ENCODE measurements at places on chromosomes 6 and 20.
A peak's percentile ranks its signal among the peaks of the same experiment; 100 is the strongest.

DNA sequence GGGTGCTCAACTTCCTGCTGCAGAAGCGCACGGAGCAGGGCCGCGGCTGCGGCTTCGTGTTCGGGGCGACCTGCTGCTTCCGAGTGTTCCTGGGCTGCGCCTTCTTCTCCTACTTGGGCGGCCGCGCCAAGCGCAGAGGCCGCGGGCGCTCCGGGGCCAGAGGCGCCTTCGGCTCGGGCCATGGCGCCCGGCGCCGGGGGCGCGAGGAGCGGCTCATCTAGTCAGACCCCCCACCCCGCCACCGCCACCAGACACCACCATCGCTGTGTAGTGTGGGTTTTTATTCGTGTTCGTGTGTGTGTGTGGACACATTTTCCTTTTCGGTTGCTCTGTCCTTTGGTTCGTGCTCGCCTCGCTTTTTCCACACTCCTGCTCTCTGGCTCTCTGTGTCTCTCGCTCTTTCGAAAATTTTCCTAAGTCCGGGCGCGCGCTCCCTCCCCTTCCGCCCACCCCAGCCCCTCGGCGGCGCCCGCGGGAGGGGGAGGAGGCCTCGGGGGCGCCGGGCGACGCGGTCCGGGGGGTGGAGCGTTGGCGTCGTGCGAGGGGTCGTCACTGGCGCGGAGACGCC lies 38.1 kb downstream of the GNAS start:
- peak; percentile 88 for DNase-seq

DNA sequence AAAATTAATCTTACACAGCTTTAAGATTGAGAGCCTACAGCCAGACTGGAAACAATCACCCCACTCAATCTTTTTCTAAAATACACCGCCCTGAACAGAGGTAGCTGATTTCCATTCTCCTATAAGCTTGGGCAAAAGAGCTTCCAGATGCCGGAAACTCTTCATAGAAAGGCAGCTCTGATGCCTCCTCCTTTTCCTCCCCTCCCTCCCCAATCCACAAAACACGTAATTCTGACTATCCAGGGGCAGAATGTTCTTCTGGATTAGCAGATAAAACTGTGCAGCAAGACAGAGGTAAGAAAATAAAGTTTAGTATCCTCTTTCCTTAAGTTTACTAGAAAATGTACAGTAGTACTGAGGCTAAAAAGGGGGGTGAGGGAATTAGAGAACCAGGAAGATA lies 15.8 kb downstream of the ADNP start:
- DNase-seq: no peak

- DNase-seq: no peak
Observed at GRCh38 chr20:52675375-52675774, 296.8 kb upstream of the TSHZ2 start.

- no peak for DNase-seq
Observed at GRCh38 chr6:51060262-51060762, 241.6 kb downstream of the TFAP2B start.

GRCh38 chr6:149157126-149157525 lies 160.4 kb upstream of the TAB2 start:
- DNase-seq: no peak

DNA sequence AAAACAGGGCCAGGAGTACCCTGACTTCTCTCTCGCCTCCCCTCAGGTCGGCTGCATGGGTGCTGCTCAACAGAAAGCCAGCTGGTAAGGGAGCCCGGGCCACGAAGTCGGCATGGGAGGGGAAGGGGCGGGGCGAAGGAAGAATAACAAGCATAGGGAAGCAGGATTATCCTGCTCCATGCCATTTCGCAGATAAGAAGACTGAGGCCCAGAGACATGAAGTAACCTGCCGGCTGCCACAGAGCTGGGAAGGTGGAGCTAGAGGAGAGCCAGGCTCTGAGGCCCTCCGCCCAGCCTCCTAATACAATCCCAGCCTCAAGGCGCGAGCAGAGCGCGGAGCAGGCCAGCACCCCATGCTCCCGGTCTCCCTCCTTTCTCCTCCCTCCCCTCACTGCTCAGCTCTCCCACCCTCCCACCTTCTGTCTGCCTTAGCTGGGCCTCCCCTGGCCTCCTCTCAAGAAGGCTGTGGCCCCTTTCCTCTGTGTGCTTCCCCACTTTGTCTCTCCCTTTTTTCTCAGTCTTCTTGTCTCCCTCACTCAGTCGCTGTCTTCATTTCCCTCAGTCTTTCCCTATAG lies 13.2 kb upstream of the HMGA1 start:
- no peak for DNase-seq

DNA sequence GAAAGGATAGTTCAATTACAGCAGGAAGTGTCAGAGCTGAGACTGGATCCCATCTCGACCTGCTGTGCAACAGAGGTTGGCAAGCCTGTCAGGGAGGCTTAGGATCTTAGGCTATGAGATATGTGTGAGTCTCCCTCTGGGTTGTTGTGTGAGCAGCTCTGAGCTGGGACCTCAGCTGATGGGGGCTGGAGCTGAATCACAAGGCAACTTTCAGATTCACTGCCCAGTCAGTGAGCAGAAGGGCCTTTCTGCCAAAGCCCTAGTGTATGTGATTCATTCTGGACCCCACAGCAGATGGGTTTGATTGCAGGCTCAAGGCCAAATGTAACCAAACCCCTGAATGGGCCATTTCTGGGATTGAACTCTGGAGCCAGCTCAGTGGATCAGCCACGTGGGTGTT lies 4.5 kb downstream of the PI3 start:
- no peak for DNase-seq

All from activated CD8-positive, alpha-beta memory T cell treated with anti-CD3 and anti-CD28 coated beads for 24 hours (primary cell).